Kidney glomerular epithelial cell (primary cell): ENCODE measurements at places on chromosomes 12 and 14.
A peak's percentile ranks its signal among the peaks of the same experiment; 100 is the strongest.

- no peak for DNase-seq
Observed at GRCh38 chr14:80136358-80136757, 74.9 kb downstream of the DIO2 start.

DNA sequence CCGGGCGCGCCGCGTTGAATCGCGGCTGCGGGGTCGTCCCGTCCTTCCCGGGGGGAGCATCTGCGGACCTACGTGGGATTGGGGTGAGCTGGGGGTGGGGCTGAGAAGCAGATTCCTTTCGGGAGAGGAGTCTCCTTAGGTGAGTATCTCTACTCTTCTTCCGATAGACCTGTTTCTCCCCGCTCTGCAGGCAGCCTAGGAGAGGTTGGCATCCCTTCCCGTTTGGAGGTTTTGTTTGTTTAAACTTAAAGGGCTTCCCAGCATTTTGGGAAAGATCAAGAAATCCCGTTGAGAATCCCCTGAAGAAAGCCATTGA, 411 bp downstream of the TTLL5 start:
- peak; percentile 74 for DNase-seq

DNA sequence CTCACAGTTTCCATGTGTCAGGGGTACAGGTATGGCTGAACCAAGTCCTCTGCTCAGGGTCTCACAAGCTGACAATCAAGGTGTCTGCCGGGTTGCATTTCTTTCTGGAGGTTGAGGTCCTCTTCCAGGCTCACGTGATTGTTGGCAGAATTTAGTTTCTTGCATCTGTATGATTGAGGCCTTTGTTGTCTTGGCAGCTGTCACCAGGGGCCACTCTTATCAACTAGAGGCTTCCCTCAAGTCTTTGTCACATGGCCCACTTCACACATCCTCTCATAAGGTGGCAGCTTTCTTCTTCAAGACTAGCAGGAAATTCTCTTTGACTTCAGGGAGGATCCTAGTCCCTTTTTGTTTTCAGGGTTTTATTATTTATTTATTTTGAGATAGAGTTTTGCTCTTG, 46.0 kb upstream of the FOS start:
- no peak for DNase-seq

- DNase-seq: no peak
Observed at GRCh38 chr12:11744410-11744801, 94.9 kb downstream of the ETV6 start.
